ENCODE measurements at places on chromosomes 6 and 20.
A peak's percentile ranks its signal among the peaks of the same experiment; 100 is the strongest.

- DNase-seq: no peak
Measured at GRCh38 chr6:13327691-13328075, 654 bp downstream of the TBC1D7 start.

GRCh38 chr6:122068291-122068769 is 331.1 kb upstream of the HSF2 start:
- no peak for DNase-seq

- DNase-seq: no peak
Measured at GRCh38 chr6:117007659-117008058, 130.6 kb downstream of the RFX6 start.

- peak; percentile 65 for DNase-seq
Measured at GRCh38 chr20:362271-363254, 15.7 kb downstream of the NRSN2 start.

DNA sequence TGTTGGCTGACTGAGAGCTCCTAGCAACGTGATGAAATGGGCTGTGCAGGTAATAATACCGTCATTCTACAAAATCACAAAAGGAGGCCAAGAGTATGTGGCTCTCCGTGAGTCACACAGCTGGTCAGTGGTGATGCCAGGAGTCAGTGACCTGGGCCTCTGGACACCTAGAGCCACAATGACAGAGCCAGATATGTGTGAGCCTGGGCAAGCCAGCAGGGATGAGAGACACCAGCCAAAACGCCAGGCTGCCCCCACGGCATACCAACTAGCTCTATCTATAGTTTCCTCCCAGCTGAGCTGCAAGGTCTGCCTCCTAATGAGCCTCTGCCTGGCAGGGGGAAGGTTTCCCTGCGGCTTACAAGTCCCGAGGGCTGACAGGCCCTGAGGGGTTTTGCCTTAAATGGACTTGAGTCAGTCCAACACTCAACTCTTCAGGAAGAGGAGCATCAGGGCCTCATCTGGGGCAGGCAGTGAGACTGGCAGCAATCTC is 70.0 kb downstream of the CPNE5 start:
- DNase-seq: no peak

DNA sequence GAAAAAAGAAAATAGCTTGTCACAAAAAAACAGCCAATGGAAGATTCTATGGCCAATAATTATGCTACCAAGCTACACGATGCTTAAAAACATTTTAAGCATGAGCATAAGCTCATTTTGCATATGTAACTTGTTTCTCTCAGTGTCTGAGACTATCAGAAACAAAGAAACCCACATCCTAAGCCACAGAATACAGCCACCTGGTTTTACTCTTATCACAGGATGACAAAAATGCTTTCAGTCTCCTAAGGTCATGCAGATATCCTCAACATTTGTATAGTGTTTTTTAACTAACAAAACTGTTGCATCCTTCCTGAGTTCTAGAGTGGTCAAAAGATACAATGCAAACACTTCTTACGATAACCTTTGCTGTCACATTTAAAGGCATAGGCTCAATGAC is 172.1 kb upstream of the RUNX2 start:
- no peak for DNase-seq

- DNase-seq: no peak
Measured at GRCh38 chr6:22106451-22106850, 190.4 kb downstream of the PRL start.

- DNase-seq: no peak
Measured at GRCh38 chr6:81241126-81242041, 511.1 kb downstream of the TENT5A start.

- no peak for DNase-seq
Measured at GRCh38 chr6:146489468-146490151, 54.0 kb upstream of the RAB32 start.

DNA sequence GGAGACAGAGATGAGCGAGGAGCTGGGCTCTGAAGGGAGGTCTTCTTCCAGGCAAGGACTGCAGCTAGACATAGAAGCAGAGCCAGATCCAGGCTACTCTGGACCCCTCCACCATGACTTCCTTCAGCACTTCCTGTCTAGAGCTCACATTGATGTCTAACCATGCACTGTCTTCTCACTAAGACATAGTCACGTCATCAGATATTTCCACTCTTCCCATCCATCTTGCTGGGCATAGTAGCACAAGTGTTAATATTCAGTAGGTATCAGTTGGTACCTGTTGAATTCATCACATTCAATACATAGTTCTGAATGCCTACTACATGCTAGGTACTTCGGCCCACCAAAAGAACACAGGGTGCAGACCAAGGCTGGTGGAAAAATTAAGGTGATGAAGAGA is 2.9 kb downstream of the HLA-DMA start:
- no peak for DNase-seq

All from stimulated activated CD8-positive, alpha-beta memory T cell treated with anti-CD3 and anti-CD28 coated beads, Interleukin-4, amount 100 ng/mL, for 48 hours (primary cell).